Breast epithelium (tissue), 4 donors: ENCODE measurements at places on chromosomes 2 and 18.

GRCh38 chr2:1987379-1987778 is 243.1 kb upstream of the PXDN start:
- DNase-seq = no peak

DNA sequence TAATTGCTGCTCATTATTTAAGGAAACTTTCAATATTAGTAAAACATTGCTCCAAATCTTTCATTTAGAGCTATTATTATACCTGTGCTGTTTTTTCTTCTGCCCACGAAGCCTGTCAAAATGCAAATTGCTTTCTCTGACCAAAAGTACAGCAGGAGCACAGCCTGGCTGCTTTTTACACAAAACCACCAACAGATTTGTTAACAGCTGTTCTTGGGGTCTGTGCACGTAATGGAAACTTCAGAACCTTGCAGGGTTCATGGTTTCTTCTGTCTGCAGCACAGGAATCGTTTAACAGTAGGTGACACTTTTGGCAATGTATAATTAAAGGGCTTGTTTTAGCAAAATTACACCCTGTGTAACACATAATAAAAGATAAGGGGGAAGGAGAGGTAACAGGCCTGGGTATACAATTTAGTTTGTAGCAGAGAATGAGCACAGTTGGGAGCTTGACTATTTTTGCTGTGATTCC is 447.3 kb downstream of the KCNJ3 start:
- DNase-seq = no peak

DNA sequence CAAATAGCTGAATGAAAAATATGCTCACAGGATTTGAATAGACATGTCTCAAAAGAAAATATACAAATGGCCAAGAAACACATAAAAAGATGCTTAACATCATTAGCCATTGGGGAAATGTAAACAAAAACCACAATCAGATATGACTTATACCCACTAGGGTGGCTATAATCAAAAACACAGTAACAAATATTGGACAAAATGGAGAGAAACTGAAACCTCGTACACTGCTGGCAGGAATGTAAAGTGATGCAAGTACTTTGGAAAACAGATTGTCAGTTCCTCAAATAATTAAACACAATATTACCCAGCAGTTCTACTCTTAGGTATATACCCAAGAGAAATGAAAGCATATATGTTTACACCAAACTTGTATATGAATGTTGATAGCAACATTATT is 213.0 kb downstream of the PHLPP1 start:
- no peak for DNase-seq

DNA sequence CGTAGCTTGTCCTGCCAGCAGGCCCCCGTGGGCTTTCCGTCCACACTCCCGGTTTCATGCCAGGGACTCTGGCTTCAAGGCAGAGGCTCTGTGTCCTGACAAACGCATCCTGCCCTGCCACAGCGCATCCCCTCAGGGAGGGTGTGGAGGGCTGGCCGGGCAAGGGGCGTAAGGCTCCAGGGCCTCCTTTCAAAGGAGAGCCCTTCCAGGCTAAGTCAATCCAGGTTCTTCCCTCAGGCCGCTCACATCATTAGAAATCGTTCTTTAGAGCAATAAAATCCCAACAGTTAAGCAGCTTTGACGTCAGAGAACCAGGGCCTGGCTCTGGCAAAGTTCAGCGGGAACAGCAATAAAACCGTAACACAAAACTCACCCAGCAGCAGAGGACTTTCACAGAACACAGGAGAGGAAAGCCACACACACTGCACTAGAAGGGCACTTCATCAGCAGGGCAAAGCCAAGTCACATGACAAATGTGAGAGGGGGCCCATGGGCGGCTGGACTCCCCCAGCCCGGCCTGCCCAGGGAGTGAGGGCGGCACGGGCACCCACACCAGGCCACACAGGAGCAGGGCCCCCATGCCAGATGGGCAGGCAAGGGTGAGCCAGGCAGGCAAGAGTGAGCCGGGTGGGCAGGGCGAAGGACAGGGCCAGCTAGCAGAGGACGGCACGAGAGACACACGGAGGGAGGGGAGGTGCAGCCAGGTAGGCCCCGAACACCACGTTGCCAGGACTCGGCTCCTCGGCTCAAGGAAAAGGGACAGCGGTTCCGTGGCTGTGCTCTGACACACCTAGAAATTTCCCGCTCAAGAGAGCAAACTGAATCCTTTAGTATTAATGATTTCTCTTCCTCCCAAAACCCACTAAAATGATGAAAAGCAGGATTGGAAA is 52.0 kb downstream of the HDAC4 start:
- no peak for DNase-seq

DNA sequence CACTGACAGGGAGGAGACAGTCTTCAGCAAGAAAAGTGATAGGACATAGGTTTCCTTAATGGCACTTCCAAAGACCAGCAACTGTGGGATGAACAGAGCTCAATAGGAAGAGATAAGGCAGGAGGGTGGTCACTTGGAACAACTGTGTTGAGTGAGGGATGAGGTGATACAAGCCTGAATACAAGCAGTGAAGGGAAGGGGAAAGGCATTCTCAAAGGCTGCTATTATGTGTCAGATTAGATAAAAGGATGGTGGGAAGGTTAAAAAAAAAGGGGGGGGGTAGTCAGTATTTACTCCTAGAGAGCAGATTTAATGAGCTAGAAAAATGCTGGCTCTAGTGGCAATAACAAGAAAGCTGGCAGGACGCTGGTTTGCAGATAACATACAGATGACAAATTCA is 25.7 kb downstream of the CCBE1 start:
- DNase-seq = no peak

DNA sequence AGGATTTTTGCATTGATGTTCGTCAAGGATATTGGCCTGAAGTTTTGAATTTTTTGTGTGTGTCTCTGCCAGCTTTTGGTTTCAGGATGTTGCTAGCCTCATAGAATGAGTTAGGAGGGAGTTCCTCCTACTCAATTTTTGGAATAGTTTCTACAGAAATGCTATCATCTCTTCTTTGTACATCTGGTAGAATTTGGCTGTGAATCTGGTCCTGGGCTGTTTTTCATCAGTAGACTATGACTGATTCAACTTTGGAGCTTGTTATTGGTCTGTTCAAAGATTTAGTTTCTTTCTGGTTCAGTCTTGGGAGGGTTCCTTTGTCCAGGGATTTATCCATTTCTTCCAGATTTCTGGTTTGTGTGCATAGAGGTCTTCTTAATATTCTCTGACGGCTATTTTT is 166.7 kb downstream of the ST6GAL2 start:
- no peak for DNase-seq

- DNase-seq = no peak
These were observed 166.8 kb upstream of the POU3F3 start for GRCh38 chr2:104687147-104687546.

- no peak for DNase-seq
These were observed 226.7 kb downstream of the ERBB4 start for GRCh38 chr2:212311807-212312404.

DNA sequence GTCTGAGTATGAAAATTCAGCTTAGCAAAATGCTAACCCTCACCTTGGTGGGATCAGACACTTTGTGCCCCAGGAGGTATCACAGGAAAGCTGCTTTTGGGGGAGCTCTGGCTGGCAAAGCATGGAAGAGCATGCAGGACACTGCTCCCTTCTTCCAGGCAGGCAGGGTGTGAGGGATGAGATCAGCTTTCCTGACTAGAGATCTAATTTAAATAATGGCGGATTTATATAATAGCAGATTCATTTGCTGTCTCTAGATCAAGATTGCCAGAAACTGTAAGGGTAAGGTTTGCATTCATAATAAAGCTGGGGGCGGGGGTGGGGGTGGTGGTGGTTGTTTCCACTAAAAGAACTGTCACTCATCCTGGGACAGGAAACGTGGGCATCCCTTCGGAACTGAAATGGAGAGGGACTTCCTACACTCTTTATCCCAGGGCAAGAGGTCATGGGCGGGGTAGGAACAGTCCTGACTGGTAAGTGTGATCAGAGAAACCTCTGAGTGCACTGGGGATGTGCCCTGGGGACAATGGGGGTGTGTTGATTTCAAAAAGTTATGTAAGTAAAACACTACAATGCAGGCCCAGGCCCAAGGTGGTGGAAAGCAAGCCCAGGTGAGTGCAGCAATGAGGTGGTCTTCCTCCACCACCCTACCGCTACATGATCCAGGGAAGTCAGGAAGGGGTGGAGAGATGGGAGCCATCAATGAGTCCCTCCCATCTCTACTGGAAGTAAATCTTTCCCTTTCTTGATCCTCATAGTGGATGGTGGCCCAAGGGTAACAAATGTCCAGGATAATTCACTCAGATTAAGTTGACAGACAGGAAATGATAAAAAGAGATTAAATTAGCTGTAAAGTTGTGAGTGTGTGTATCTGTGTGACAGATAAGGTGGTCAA is 171.4 kb upstream of the SERPINE2 start:
- DNase-seq = no peak

GRCh38 chr2:20635675-20636584 is 15.0 kb downstream of the HS1BP3 start:
- DNase-seq = peak; percentile 91

- DNase-seq = no peak
These were observed 695 bp downstream of the RBFA start for GRCh38 chr18:80034852-80035406.

DNA sequence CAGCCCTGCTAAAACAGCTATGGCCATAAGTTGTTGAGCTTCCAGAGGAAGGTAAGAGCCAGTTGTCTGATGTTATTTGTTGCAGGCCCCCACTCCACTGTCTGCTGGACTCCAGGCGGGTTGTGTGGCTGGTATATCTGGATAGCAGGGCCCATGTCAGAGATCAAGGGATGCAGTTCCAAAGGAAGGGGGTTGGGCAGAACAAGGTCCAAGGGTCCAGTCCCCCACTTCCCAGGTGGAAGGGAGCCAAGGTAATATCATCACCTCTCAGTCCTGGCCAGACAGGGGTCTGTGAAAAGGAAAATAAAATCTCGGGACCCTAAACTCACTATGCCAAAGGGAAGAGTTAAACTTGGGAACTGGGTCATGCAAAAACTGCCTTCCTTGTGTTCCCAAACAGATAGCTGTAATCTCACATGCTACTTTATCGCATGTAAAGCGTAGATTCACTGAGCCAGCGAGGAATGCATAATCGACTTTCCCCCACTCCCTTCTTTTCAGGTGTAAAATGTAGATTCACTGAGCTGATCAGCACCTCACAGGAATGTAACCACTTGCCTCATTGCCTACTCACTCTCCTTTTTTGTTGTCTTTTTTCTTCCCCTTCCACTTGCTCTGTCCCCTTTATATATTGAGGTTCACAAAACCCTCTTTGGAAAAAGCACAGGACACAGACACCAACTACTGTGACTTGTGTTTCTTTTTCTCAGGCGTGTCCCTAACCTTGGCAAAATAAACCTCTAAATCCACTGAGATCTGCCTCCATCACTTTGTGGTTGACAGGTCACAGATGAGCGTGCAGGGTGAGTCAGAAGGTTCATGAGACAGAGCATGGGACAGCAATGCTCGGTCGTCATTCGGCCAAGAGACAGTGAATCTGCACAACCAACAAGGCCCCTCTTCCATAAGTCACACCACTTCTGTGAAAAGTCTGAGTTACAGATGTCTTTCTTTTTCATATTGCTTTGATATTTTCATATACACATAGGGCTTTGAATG is 255.3 kb upstream of the SIX2 start:
- DNase-seq = no peak

DNA sequence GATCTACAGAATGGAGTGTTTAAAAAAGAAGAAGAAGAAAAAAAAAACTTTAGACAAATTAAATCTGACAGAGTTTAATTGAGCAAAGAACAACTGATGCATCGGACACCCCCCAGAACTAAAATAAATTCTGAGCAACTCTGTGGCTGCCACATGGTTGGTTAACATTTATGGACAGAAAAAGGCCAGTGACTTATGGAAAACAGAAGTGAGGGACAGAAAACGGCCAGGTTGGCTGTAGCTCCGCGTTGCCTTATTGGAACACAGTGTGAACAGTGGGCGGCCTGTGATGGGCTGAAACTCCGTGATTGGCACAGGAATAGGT is 75.6 kb downstream of the SPP2 start:
- DNase-seq = no peak

DNA sequence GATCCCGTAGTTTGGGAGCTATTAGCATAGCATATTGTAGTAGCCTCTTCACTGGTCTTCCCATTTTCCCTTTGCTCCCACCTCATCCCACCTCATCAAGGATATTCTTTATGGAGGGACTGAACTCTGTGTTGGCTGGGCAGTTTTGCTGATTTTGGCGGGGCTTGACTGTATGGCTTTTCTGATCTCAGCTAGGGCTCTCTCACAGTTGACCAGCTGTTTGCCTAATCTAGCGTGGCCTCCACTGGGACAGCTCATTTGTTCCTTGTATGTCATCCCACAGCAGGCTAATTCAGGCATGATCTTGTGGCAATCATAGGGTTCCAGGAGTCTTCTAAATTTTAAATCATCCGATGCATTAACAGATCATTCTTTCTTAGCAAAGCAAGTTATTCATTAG is 30.2 kb upstream of the MTX2 start:
- no peak for DNase-seq

DNA sequence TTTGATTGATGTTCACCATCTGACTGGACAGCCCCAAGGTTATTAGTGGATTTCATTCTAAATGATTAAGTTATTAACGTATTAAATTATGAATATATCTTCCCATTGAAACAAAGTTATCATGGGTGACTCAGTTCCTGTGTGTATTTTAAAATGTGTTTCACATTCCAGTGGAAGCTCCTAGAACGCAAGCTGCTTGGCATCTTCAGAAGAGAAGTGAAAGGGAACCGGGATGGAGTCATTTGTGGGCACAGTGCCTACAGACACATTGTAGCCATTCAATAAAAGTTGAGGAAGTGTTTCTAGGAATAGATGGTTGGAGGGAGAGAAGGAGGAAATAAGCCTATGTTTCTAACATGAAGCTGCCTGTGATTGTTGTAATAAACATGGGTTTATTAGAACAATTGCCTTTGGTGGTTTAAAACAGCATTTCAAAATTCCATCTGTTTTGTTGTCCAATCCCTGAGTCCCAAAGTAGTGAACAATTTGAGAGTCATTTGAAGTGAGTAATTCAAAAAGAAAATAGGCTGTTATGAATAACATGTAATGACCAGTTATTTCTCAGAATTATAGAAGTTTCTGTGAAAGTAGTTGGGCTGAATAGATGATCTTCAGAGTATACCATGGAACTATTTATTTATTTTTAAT is 143.5 kb downstream of the PKP4 start:
- DNase-seq = no peak

DNA sequence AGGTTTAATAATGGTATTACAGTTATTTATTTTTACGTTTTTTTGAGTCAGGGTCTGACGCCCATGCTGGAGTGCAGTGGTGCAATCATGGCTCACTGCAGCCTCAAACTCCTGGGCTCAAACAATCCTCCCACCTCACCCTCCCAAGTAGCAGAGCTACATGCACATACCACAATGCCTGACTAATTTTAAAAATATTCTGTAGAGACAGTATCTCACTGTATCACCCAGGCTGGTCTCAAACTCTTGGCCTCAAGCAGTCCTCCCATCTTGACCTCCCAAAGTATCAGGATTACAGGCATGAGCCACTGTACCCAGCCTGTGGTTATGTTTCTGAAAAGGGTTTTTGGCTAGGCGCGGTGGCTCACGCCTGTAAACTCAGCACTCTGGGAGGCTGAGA is 120.8 kb downstream of the ESCO1 start:
- DNase-seq = no peak

DNA sequence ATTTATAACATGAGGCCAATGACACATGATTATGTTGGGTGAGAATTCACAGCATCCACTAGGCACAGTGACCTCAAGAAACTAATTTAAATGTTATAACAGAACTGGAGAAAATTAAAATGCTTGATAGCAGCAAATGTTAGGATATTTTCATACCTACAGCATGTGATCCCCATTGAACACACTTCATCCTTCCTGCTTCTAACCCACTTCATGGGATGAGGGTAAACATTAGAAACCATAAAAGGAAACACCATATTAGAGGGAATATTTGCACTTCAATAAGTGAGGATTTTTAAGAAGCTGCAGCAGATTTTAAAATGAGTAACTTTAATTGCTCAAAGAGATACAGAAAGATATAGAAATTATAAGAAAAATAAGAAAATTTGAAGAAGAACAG is 117.1 kb downstream of the FSHR start:
- DNase-seq = no peak
